Activated naive CD4-positive, alpha-beta T cell treated with anti-CD3 and anti-CD28 coated beads, Interleukin-2, amount 50 U/mL, for 72 hours (primary cell): ENCODE measurements at places on chromosomes 3 and 15. TPM values are rescaled to one million over a fixed set of nuclear protein-coding genes. Genes with fewer than 3 reads are reported as not detected.

MAPKAPK3 gene
- total RNA-seq = 94.3 TPM

CPN2 gene
- total RNA-seq = not detected

C2CD4B gene
- total RNA-seq = 0.16 TPM

CNTN4 gene
- not detected for total RNA-seq

IMP3 gene
- 93.8 TPM for total RNA-seq

GRCh38 chr3:72938471-72939265 is 50.8 kb downstream of the GXYLT2 start:
- DNase-seq = no peak

DNA sequence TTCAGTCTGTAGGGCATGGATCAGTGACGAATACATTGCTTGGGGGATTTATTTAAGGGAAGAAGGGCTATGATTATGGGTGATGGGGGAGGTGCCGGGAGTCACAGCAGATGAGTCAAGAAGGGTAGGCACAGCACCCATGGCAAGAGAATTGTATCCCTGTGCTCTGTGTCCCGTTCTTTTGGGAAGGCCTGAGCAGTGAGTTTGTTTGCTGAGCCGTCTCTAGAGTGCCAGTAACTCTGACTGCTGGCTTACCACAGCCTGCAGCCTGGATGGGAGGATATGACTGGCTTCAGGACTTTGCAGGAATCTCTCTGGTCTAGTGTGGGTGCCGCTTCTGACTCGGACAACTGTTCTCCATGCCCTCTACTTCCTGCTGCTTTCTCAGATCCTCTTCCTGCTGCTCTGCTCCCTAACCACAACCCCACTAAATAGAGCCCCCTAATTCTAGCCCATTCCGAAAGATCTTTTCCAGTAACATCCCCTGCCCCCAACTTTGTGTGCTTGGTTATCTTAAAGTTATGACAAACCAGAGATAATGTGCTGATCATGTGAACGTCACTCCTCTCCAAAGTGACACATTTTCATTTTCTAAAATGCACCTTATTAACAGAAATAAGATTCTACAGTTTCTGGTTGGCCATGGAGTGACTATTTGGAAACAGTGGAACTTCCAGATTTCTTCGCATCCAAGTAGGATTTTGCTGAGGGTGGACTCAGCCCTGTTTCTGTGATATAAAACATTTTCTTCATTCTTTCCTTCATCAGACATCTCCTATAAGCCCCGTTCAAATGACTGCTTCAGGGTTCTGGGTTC is 239.0 kb downstream of the SLCO3A1 start:
- DNase-seq = no peak

GRCh38 chr15:62787401-62787800 is 255.1 kb upstream of the TPM1 start:
- DNase-seq = no peak

- DNase-seq = no peak
Observed at GRCh38 chr3:182738583-182739411, 54.5 kb upstream of the ATP11B start.

DNA sequence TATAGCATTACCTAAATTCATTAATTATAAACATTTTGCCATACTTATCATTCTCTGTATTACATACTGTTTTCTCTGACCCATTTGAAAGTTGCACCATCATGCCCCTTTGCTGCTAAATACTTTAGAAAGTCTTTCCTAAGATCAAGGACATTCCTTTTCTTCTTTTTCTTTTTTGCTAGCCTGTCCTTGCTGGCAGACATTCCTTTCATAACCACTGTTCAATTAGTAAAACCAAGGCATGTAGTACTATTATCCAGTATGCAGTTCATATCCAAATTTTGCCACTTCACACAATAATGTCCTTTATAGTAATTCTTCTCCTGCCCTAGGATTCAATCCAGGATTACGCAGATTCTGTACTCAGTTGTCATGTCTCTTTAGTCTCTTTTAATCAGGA is 321.0 kb upstream of the C2CD4B start:
- no peak for DNase-seq

DNA sequence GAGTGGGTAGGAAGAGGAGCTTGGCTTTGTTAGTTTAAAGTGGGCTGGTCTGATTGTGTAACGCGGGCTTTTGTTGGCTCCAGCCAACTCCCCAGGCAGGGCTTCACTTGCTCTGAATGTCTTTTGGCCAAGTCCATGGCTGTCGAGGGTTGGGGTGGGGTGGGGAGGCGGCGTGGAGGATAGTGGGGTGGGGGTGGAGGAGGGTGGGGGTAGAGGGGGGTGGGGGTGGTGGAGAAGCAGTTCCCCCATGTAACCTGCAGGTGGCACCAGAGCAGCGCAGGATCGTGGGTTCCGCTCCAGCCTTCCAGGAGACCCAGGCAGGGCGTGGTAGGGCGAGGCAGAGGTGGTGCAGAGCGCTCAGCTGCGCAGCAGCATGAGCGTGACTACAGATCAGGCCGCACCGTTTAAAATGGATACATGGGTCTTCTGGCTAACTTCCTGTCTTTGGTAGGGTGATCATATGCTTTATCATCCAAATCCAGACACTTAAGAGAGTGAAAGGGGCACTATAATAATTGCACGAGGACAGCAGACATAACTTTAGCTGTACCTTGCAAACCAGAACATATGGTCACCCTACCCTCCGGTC is 28.3 kb downstream of the GOLGA6A start:
- peak; percentile 79 for DNase-seq

GRCh38 chr15:92332125-92332899 is 61.4 kb upstream of the ST8SIA2 start:
- DNase-seq = no peak

GRCh38 chr15:101042320-101042719 is 123.2 kb downstream of the LRRK1 start:
- no peak for DNase-seq

- DNase-seq = no peak
Observed at GRCh38 chr3:143840636-143841035, 7.6 kb downstream of the SLC9A9 start.

DNA sequence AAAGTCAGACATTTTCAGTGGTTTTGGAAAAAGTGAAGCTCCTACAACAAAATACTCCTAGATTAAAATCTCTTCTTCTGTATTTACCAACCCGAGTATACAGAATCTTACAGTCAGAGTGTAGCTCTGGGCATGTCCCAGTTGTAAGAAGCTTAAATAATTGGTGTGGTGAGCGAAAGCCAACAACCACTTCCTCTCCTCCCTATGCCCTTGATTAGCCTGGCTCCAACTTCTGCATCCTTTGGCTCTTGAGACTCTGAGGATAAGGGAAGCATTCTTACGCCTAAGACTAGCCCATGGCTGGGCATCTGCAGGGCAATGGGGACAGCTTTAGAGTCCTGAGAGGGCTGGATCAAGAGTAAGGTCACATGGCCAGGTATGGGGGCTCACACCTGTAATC is 25.5 kb downstream of the RFT1 start:
- no peak for DNase-seq

DNA sequence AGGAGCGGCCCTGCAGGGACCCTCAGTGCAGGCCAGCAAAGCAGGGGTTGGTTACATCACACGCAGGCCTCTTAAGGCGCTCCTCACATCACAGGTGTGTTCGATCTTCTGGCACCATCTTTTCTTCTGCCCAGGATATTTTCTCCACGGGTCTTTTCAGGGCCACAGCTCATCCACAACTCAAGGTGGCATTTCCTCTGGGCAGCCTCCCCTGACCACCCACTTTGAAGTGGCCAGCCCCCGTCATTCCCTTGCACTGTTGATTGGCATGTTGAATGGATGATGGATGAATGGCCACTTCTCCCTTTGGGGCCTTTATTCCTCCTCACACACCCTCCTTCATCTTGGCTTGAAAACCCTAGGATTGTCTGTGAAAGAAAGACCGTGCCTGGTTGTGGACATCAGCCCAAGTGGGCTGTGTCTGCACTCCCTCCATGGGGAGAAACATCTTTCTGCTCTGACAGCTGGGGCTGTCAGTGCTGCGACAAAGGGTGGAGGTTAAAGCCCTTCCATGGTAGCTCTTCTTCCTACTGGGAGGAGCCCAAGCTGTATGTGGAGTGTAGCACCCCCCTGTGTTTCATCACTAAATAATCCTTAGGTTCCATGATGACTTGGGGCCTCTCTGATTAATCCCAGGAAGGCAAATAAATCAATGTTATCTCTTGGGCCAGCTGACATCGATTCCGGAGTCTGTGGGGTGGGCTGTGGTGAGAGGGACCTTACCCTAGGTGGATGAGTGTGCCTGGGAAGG is 102.5 kb downstream of the EPHB1 start:
- DNase-seq = no peak

GRCh38 chr3:23738944-23739343 is 66.8 kb upstream of the UBE2E1 start:
- DNase-seq = no peak

- peak; percentile 64 for DNase-seq
Observed at GRCh38 chr3:48232734-48233133, 8.2 kb upstream of the ZNF589 start.

- DNase-seq = no peak
Observed at GRCh38 chr15:42133886-42134502, 22.4 kb downstream of the PLA2G4F start.
